ENCODE measurements at places on chromosomes 13 and 19.

GRCh38 chr13:46866150-46866549 lies 30.7 kb downstream of the HTR2A start:
- ATAC-seq = no peak

- ATAC-seq = no peak
These were observed 572 bp downstream of the UCHL3 start for GRCh38 chr13:75550159-75550567.

- peak; percentile 67 for ATAC-seq
These were observed 9.3 kb downstream of the MPND start for GRCh38 chr19:4352701-4353121.

GRCh38 chr13:99055281-99055680 lies 77.4 kb upstream of the DOCK9 start:
- ATAC-seq = no peak

GRCh38 chr13:98289339-98289945 lies 112.4 kb upstream of the RNF113B start:
- ATAC-seq = no peak

DNA sequence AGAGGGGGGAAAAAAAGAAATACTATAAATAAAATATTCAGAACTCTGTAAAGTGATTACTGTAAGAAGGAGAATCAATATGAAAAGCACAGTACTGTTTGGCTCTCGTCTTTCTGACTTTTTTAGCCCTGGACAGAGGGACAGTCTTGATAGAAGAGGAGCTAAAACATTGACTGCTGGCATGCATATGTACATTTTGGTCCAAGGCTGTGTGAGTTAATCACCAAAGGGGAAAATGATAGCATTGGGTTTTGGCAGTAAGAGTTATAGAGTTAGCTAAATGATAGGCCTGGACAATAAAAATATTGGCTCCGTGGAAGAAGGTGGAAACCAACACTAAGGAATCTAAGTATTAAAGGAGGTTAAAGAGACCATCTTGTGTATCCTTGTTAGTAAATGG lies 50.3 kb downstream of the RAP2A start:
- no peak for ATAC-seq

DNA sequence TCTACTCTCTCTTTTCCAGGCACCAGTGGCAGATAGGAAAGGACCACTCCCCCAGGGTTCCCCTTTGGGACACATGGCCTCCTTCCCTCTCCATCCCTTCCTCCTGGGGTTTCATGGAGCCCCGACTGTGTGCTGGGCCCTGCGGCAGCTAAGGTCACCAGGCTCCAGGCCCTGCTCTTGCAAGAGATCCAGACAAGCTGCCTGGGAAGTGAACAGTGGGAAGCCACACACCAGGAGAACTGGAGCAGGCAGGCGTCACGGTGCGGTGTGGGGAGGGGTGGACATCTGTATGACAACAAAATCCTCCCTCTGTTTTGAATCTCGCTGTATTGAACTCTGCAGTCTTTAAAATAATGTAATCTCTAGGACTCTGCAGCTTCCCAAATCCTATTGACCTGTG lies 330.1 kb downstream of the UQCRFS1 start:
- no peak for ATAC-seq

DNA sequence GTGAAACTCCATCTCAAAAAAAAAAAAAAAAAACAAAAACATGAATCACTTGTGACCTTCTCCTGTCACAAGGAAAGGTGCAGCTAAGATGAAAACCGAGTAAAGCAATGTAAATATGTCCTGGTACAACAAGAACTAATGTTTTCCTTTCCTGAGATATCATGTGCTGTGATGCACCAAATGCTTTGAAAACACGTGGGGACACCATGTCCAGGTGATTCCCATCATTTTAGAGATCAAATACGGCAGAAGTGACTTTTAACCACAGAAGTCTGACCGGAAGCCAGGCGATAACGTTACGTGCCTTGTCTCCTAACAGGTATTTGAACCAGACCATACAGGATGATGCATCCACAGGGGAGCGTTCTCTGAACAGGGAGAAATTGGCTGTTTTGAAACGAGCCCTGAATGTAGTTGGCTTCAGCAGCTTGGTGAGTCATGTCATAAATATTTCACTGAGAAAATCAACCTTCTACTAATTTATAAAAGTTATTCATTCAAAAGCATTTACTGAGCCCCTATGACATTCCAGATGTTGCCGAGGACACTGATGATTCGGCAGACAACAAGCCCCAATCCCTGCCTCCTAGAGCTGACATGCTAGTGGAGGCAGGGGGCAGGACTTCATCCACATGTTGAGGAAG lies 328.1 kb downstream of the MYO16 start:
- ATAC-seq = no peak

DNA sequence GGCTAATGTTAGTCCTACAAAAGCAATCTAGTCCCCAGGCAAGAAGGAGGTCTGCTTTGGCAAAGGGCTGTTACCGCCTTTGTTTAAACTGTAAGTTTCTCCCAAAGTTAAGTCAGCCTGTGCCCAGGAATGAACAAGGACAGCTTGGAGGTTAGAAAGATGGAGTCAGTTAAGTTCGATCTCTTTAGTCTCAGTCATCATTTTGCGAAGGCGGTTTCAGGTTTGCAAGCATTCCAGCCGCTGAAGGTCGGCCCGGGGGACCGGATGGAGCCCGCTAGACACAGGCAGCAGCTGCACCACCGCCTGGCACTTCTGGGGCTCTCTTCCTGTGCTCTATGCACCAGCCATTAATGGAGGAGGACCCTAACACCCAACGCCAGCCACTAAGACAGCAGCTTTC lies 91.3 kb downstream of the STK24 start:
- no peak for ATAC-seq

DNA sequence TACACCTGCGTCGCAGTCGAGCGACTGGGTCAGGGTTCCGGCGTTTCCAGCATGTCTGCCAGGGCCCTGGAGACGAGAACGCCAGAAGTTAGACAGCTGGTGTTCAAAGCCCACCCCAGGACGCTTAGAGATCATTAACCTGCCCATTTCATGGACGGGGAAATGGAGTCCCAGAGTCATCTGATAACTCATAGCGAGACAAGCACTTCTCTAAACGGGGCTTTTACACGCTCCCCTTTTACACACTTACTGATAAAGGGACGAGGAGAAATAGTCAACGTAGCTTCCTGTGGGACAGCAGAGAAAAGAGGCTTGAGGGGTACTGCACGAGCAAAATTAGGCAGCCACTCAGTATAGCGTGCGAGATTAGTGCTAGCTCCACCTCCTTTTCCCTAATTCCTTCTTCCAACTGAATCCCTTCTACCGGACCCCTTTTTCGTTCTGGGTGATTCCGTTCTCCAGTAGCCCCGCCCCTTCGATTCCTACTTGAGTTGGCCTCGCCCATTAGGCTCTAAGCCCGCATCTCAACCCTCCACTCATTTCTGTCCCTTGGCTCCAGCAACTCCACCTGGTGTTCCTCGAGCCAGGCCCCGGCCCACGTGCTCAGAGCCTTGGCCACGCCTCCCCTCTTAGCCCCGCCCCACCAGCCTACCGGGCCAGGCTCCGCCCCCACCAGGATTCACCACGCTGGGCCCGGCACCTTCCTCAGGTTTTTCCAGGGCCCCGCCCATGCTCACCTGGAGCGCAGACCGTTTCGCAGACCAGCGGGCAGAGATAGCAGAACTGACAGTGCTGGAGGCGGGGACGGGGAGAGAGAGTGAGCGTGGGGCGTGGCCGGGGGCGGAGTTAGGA lies 3.7 kb downstream of the HRC start:
- no peak for ATAC-seq

DNA sequence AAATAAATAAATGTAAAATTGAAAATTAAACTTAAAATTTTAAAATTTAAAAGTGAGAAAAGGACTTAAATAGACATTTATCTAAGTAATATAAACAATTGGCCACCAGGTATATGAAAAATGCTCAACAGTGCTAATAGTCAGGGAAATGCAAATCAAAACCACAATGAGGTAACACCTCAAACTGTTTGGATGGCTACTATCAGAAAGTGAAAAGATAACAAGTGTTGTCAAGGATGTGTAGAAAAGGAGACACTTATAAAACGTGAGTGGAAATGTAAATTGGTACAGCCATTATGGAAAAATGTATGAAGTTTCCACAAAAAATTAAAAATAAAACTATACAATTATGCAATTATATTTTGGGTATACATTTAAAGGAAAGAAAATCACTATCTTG lies 752.2 kb downstream of the EFNB2 start:
- ATAC-seq = no peak

DNA sequence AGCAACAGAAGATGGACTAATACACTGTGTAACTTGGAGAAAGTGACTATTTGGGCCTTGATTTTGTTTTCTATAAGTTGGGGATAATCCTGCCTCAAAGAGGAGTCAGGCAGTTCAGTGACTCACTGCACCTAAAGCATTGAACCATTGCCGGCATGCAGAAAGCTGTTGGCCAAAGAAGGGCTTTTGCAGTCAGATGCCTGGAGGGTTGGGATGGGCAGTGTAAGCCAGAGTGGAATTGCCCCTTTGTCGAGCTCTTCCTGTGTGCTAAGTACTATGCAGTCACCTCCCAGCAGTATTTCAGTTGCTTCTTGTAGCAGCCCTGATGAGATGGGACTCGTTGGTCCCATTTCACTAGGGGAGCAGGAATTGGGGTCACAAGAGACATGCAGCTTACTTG lies 11.1 kb downstream of the ZNF473 start:
- no peak for ATAC-seq

- no peak for ATAC-seq
These were observed 106.4 kb downstream of the ATP8A2 start for GRCh38 chr13:25478186-25478585.
